Hypothalamus (tissue), 51 donors: ENCODE measurements at places on chromosomes 12 and 14.
A peak's percentile ranks its signal among the peaks of the same experiment; 100 is the strongest.

GRCh38 chr12:58238411-58238810 lies 297.0 kb downstream of the ATP23 start:
- no peak for DNase-seq

DNA sequence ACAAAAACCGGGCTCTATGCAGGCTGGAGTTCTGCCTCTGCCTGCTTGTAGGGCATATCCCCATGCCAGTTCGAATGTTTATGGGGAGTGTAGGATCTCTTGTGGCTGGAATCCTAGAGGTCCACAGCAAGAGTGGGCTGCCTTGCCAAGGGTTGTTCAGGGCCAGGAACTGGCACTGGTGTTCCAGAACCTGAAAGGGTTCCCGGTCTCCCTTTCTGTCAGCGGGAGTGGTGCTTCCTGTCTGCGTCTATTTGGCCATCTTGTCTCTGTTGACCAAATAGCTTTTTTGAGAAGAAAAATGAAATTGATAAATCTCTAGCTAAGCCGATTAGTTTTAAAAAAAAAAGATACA lies 17.8 kb downstream of the OLR1 start:
- DNase-seq = no peak

DNA sequence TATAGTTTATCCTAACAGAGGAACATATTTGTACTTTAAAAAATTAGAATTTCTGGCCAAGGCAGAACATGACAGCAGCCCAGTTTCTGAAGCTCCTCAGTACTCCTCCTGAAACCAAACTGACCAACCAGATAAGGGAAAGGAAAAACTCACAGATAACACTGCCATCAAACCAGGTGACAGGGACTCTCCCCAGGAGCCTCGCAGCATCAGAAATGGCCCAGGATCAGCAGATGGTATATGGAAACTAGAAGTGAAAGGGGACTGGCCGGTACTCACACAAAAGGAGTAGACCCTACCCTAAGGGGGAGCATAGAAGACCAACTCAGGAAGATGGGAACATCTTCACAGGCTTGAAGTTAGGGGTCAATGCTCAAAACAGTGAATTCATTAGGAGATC lies 22.0 kb downstream of the GALC start:
- no peak for DNase-seq

DNA sequence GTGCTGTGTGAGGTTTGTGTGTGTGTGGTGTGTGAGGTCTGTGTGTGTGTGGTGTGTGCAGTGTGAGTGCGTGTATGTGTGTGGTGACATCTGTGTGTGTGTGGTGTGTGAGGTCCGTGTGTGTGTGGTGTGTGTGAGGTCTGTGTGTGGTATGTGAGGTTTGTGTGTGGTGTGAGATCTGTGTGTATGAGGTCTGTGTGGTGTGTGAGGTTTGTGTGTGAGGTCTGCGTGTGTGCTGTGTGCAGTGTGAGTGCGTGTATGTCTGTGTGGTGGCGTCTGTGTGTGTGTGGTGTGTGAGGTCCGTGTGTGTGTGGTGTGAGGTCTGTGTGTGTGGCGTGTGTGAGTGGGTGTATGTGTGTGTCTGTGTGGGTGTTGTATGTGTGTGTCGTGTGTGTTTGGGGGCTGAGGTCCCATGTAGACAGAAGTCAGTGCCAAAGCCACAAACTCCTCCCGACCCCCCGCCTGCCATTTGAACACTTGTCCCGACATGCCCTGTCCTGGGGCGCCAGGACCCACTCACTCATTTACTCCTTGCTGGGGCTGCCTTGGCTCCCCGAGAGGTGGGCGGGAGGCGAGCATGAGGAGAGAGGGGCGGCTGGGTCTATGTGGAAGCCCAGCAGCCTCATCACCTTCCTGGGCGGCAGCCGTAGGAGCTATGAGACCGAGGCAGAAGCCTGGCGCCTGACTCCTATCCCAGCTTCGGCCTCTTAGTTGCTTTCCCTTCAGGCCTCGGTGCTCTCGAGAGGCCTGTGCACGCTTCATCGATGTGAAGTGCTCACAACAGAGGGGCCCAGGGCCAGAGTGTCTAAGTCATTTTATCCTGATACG lies 20.5 kb downstream of the RILPL1 start:
- DNase-seq = no peak

GRCh38 chr14:85445151-85445795 lies 84.7 kb upstream of the FLRT2 start:
- DNase-seq = no peak

- peak; percentile 38 for DNase-seq
These were observed 70.1 kb downstream of the PHETA1 start for GRCh38 chr12:111298582-111299436.

- DNase-seq = no peak
These were observed 34.6 kb downstream of the TESC start for GRCh38 chr12:117064596-117064995.

DNA sequence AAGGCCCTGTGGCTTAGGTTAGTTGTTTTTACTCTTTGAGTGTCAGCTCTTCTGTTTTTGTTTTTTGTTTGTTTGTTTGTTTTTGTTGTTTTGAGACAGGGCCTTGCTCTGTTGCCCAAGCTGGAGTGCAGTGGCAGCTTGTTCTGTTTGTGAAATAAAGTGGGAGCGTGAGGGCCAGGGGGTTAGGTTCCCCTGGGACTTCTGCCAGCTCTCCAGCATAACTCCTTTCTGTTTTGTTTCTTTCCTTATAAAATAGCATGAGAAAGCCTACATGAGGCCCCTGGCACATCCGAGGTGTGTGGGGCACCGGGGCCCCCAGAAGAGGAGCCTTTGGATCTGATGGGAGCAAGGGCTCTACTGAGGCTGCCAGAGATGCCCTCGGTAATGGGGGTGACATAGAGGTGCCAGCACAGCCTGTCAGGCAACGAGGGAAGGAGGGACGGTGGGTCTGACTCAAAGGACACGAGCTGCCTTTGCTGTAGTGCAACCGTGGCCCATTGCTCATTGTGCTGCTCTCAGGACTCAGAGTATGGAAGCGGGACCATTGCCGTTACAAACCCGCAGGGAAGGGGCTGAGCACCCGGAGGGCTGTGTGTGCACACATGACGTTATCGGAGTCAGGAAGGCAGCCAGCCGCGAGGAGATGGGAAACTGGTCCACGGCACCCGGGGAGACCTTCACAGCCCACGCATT lies 9.1 kb upstream of the SERPINA11 start:
- no peak for DNase-seq

- DNase-seq = no peak
These were observed 11.8 kb upstream of the DERA start for GRCh38 chr12:15899282-15899870.
